ENCODE measurements at places on chromosomes 6 and 20.
A peak's percentile ranks its signal among the peaks of the same experiment; 100 is the strongest.

DNA sequence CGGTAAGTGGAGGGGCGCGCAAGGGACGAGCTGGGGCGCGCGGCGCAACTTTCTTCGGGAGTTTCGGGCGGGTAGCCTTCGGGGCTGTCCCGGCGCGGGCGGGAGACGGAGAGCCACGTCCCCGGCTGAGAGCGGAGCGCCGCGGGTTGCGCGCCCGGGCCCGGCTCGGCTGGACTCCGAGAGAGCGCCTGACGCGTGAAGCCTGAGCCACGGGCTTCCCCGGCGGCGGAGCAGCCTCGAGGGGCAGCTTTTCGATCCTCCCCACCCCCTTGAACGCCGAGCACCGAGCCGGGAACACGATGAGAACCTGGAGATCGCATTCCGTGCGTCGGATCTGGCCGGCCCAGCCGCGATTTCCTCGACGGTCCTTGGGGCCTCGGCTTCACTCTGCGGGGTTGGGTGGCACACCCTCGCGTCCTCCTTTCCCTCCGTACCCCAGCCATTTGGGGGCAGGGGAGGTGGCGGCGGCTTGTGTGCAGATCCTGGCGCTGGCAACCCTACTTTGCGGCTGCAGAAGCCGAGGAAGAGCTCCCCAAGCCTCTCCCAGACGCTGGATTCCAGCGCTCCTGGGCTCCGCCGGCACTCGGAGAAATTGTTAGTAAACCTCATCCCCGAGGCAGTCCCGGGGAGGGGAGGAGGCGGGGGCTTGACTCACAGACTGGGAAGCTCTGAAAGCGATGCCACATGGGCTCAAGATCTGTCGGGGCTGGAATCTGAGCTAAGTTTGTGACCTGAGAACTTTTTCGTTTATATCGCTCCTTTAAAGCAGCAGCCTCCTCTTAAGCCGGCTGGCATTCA lies 572 bp downstream of the DSE start:
- peak; percentile 13 for DNase-seq

DNA sequence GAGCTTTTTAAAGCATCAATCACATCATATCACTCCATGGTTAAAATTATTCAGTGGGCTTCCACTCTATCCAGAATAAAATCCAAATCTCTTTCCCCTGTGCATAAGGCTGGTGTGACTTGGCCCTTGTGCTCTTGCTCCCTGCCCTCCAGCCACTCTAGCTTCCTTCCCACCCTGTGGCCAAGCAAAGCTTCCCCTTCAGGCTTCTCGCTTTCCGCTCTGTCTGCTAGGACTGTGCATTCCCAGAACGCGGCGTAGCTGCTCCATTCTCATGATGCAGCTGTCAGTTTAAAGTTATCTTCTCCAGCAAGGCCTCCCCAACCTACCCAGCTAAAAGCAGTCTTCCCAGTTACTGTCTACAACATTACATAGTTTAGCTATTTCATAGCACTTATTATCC lies 19.4 kb upstream of the KCNK16 start:
- no peak for DNase-seq

DNA sequence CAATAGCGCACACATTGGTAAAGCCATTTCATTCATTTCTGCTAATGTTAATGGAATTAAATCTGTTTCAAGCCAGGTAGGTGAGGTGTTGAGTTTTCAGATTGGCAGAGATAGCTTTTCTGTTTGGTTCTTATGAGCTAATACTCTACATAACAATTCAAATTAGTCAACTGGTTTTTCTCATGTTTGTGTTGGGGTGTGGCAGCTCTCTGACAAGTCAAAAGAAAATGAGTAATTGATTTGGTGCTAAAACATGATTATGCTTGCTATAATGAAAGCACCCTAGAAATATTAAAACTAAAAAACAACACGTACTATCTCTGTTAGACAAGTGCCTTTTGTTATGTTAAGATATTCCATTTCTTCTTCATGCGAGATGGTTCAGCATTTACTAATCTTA lies 13.6 kb downstream of the PPP1R14C start:
- DNase-seq, result no peak

GRCh38 chr6:42124223-42124836 lies 18.1 kb downstream of the C6orf132 start:
- DNase-seq, result no peak

- DNase-seq, result no peak
Observed at GRCh38 chr6:107827541-107827940, 3.4 kb upstream of the SCML4 start.

GRCh38 chr6:161367472-161367871 lies 93.6 kb upstream of the AGPAT4 start:
- no peak for DNase-seq

DNA sequence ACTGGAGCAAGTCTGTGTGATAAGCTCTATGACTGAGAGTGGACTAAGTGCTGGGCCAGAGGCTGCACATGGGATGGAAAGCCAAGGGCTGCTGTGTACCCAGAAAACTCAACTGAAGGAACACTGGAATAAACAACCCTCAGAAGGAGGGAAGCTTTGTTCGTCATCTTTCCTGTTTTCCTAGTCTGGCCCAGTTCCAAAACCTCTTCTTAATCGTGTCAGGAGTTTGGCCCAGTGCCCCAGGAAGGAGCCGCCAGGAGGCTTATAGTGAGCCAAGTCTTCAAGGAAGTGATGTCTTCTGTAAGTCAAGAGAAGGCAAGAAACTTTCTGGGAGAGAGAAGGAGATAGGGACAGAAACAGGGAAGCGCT lies 23.3 kb upstream of the TOP1 start:
- DNase-seq, result no peak

DNA sequence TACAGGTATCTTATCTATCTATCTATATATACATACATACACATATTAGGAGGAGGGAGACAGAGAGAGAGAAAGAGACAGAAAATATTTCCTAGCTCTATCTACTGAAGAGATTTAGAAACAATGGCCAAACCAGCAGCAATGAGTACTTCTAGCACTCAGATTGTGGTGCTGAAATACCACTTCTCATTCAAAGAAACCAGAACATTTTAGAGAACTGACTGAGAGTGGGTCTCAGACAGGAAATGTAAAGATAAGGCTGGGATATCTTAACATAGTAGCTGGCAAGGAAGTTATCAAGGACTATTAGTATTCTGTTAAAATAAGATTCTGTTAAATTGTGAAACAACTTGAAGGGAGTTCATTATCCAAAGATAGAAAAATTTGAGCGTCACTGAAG lies 57.0 kb downstream of the DNAAF9 start:
- DNase-seq, result no peak

- DNase-seq, result no peak
Observed at GRCh38 chr20:12875510-12875909, 133.3 kb upstream of the SPTLC3 start.

DNA sequence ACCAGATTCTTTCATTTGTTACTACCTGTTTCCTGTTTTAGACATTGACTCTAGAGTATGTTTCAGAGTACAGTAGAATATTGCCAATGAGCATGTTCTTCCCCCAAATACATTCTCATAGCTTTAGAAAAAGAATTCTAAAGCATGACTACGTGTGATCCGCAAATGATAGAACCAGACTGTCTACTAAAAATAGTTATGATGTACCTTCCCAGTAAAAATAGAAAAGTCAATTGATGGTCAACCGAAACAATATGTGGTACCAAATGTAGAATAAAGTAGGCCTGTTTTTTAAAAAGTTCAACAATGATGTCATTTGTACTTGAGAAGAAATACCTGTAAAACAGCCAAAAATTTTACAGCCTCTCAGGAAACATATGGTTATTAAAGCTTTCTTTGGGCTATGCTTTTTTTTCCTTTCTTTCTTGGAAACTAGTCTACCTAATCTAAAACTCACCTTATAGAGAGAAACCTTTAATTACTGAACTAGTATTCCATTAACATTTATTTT lies 130.1 kb upstream of the MTHFD1L start:
- no peak for DNase-seq

GRCh38 chr6:66328200-66328599 lies 621.2 kb upstream of the EYS start:
- DNase-seq, result no peak

DNA sequence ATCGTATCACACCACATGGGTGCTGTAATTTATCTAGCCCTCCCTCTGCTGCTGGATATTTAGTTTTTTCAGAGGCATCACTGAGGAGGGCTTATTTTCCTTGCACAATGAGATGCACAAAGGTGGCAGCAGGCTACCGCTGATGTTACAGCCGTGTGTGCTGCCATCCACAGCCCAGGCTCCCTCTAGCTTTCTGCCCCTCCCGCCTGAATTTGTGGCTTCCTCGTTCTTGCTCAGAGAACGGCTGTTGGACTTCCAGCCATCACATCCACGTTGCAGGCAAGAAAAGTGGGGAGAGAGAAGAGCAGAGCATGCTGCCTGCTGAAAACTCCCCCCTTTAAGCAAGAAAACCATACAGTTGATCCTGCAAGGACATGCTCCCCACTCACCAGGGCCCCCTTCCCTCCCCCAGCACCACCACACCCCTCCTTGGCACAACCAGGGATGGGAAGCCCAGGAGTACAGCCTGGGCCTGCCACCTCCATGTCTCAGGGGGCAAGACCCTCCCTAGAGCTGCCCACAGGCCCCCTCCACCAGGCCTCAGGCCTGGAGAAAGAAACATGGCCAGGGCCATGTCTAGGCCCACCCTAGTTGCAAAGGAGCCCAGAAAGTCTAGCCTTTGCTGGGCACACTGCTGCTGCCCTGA lies 102.6 kb downstream of the MRPL14 start:
- no peak for DNase-seq

GRCh38 chr6:128848212-128848935 lies 34.6 kb upstream of the LAMA2 start:
- DNase-seq, result no peak

DNA sequence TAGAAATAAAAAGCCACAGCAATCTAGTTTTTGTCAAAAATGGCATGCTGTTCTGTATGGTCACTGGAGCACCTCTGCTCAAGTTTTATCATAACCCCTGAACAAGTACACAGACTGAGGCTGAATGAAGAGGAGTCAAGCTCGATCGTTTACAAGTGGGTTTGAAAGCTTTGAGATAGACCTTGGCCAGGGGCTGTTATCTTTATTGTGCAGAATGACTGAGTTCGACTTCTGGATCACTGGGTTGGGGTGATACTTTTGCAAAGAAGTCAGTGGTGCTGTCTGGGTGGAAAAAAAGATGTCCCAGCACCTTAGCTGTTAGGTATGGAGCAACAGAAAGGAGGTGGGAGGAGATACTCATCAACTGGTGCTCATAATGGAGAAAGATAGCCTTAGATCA lies 446.0 kb downstream of the HACE1 start:
- DNase-seq, result no peak

GRCh38 chr6:127939442-127940066 lies 38.7 kb upstream of the THEMIS start:
- no peak for DNase-seq

DNA sequence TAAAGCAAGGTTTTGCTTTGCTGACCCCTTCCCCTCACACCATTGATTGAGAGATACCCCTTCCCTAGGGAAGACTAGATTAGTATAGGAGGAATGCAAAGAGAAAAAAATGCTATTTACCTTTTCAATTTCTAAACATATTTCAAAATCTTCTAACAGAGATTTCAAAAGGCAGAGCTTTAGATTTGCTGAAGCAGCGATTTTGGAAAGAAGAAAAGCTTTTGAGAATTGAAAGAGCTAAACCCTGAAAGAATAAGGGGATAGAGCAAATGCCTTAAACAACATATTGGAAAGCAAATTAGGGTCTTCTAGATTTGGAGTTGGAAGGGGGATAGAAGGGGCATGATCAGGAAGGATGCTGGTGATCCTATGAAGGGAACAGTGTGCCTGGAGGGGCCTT lies 46.5 kb upstream of the KLHL31 start:
- DNase-seq, result no peak

DNA sequence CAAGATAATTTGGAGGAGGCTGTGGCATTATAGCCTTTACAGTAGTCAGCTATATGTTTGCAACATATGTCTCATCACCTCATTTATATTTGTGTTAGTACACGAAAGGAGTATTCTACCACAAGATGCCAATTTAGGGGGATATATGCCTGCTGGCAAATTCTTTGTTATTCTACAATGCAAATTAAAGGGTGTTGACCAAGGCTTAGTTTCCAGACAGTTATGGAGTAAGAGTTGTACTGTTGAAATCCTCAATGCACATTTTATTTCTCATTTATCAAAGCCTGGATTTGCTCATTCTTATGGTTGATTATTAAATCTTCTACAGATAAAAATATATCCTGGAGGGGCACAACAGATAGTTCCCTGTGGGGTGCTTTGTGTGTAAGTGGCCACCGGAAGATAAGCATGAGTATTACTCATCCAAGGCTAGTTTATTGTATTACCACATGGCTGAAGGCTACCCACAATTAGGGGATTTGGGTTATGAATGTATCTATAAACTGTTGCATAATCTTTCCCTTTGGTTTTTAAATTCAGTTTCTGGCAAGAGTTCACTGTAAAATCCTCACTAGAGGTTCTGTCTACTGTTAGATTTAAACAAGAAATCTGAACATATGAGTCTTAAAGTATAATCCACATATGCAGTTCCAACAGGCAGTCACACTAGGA lies 9.0 kb downstream of the CST9 start:
- no peak for DNase-seq

GRCh38 chr6:43951063-43951755 lies 176.0 kb downstream of the MRPL14 start:
- no peak for DNase-seq

- DNase-seq, result no peak
Observed at GRCh38 chr6:46486181-46486580, 5.1 kb downstream of the RCAN2 start.

GRCh38 chr6:134733801-134734200 lies 216.1 kb downstream of the ALDH8A1 start:
- no peak for DNase-seq

DNA sequence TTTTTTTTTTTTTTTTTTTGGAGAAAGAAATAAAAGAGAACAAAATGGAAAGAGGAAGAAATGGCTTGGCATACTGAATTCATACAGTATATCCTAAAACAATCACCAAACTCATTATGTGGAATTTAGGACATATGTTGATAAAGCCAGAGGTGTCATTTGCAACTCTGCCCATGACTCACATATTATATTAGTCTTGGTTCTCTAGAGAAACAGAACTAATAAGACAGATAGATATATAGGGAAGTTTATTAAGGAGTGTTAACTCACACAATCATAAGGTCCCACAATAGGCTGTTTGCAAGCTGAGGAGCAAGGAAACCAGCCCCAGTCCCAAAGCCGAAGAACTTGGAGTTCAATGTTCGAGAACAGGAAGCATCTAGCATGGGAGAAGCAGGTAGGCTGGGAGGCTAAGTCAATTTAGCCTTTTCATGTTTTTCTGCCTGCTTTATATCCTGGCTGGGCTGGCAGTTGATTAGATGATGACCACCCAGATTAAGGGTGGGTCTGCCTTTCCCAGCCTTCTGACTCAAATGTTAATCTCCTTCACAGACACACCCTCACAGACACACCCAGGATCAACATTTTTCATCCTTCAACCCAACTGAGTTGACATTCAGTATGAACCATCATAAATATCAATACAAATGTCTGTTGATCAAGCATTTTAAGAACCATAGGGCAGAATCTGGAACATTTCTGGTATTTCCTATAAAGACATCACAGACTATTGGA lies 102.3 kb downstream of the UBE3D start:
- DNase-seq, result no peak

- no peak for DNase-seq
Observed at GRCh38 chr20:58019850-58020625, 208.4 kb downstream of the ANKRD60 start.
